Stimulated activated CD4-positive, alpha-beta T cell treated with anti-CD3 and anti-CD28 coated beads, Interleukin-12 subunit alpha, Interleukin-12 subunit beta, amount 100 ng/mL, for 4 hours (primary cell): ENCODE measurements at places on chromosomes 13 and 19.

DNA sequence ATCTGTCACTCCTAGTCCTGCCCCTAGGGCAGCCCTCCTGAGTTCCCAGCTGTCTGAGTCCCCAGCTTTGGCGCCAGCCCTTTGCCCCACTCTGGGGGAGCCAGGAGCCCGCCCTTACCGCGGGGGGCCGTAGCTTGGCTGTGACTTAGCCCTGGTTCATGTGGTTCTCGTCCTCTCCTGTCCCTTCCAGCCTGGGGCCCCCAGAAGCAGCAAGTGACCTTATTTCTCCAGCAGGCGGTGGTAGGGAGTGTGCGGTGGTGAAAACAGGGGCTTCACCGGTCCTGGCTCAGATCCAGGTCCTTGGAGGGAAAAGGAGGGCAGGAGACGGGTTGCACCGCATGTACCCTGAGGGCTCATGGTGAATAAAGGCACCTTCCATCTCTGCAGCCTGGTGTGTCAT, 7.9 kb downstream of the GIPC3 start:
- no peak for DNase-seq

DNA sequence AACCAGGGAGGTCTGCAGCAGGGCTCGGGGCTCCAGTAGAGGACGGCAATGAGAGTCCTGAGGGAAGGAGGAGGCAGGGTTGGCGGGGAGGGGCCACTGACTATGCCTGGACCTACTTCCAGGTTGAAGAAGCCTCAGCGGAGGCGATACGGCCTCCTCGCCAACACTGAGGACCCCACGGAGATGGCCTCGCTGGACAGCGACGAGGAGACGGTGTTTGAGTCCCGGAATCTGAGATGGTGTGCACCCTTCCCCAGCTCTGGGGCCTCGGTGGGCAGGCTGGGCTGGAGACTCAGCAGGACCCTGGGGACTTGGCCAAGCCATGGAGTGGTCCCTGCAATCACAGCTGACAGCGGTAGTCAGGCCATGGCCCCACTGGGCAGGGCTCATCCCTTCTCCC, 1.7 kb downstream of the FAM174C start:
- no peak for DNase-seq

DNA sequence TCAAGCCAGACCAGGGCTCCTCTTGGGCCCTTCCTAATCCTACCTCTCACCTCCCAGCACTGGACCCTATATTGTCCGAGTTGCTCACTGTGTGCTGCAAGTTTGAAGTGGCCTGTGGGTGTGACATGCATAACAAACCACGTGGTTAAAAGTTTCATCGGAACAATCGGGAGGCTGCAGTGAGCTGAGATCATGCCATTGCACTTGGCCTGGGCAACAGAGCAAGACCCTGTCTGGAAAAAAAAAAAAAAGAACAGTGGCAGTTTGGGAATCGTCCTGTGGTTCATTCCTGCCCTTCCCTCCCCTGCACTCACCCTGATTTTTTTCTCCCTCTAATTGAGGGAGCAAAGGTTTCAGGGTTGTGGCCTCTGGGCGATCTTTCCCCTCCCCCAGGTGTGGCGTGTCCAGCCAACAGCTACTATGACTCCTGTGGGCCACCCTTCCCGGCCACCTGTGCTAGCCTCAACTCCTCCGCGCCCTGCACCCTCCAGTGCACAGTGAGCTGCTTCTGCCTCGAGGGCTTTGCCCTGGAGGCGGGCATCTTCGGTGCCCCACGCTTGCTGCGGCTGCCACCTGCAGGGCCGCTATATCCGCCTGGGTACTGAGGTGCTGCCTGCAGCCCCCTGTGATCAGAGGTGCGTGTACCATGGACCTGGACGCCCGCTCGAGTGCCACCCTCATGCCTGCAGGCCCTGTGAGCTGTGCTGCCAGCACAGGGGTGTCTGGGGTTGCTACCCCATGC, 16.3 kb upstream of the FXYD3 start:
- no peak for DNase-seq

- DNase-seq = no peak
Measured at GRCh38 chr13:36918246-36919131, 1.5 kb downstream of the SMAD9 start.

GRCh38 chr13:114089341-114089740, 43.1 kb downstream of the RASA3 start:
- no peak for DNase-seq

DNA sequence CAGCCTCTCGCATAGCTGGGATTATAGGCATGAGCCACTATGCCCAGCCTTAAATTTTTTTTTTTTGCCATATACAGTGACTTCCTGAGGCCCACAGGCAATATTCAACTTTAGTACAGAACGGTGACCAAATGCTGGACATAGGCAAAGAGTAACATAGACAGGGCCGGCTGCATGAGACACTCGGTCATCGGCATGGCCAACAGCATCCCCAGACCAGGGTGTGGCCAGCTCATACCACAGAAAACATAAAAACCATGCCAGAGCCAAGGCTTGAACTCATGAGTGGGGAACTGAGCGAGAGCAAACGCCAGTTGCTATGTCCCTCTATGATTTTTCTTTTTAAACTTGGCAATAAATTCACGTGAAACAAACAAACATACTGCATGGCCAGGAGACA, 17.0 kb downstream of the KANK2 start:
- DNase-seq = no peak

DNA sequence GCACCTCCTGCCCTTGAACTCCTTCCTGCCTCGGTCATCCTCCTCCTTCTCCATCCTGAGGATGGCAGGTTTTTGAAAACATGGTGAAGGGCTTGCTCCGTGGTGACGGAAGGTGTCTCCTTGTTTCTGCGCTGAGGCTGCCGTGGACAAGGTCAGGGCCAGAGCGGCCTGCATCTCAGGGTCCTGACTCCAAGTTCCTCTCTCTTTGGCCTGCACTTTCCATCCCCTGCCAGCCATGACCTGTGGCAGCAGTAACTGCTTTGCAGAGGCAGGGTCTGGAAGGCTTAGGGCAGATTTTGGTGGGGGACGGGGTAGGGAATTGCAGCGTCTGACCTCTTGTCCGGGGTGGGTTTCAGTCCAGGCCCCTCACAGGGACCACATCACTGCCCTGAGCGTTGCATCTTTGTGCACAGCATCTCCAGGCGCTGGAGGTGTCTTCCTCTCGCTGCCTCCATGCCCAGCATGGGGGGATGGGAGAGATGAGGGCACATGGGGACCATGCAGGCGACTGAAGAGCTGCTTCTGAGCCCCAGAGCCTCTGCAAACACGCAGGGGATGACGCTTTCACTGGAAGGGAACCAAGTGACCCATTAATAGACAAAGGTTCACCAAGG, 216.8 kb downstream of the TEX29 start:
- no peak for DNase-seq

GRCh38 chr13:58566176-58566575, 934.6 kb downstream of the PCDH17 start:
- DNase-seq = no peak

- no peak for DNase-seq
Measured at GRCh38 chr13:90947976-90948375, 399.5 kb upstream of the MIR17HG start.

DNA sequence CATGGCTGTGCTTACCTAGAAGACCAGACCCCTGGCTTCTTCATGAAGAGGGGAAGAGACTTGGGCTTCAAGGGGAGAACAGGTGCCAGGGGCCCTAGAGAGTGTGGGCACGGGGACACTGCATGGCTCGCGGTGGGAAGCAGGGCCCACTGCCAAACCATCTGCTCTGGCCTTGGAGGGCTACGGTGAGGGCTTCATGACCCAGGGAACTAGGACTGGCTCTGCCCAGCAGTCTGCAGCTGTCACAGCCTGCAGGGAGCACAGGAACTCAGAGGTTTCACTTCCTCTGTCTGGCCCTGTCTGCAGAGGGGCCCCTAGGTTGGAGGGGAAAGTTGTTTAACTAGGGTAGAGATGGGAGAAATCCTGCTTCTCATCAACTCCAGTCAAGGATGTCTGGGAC, 4.3 kb downstream of the ERCC1 start:
- no peak for DNase-seq

DNA sequence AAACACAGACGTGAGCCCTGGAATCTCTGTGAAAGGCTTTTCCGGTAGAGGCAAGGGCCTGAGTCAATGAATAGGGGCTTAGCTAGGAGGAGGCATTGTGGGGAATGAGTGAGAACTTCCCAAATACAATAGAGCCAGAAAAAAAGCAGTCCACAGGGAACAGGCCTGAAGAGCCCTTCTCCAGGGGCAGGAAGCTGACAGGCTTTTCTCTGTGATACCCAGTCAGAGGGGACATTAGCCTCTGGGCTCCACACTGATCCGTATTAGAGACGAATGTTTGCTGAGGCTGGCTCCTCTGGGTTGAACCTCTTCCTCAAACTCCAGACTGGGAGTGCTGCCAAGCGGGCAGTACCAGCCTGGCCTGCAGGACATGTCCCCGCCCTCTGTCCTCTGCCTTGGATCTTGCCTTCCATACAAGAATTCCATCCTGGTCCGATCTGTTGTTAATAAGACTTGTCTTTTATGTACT, 2.3 kb downstream of the DHRS12 start:
- no peak for DNase-seq

GRCh38 chr19:19637523-19638251, 5.8 kb downstream of the GMIP start:
- no peak for DNase-seq
